ENCODE measurements at places on chromosomes 5 and 9.
A peak's percentile ranks its signal among the peaks of the same experiment; 100 is the strongest.

DNA sequence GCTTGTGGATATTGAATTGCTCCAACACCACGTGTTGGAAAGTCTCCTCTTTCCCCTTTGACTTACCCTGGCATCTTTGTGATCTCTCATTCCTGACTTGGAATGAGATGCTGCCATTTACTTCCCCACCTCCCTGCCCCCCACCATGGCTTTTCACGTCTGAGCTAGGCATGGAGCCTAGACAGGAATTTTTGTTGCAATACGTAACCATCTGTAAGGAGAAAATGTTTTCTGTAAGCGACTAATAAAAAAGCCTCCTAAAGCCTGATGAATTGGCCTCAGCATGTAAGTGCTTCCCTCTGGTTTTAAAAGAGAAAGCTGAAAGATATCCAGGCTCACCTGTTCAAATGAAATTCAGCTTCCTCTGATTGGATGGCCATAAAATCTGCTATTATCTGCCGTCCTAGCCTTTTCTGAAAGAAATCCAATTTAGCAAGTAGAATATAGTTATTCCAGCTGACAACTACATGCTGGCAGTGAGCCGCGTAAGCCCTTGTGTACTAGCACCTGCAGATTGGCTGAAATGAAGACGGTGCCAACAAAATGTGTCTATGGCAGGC lies 200.1 kb downstream of the NSG2 start:
- no peak for DNase-seq

GRCh38 chr5:164560216-164560615 lies 1054.8 kb downstream of the MAT2B start:
- no peak for DNase-seq

DNA sequence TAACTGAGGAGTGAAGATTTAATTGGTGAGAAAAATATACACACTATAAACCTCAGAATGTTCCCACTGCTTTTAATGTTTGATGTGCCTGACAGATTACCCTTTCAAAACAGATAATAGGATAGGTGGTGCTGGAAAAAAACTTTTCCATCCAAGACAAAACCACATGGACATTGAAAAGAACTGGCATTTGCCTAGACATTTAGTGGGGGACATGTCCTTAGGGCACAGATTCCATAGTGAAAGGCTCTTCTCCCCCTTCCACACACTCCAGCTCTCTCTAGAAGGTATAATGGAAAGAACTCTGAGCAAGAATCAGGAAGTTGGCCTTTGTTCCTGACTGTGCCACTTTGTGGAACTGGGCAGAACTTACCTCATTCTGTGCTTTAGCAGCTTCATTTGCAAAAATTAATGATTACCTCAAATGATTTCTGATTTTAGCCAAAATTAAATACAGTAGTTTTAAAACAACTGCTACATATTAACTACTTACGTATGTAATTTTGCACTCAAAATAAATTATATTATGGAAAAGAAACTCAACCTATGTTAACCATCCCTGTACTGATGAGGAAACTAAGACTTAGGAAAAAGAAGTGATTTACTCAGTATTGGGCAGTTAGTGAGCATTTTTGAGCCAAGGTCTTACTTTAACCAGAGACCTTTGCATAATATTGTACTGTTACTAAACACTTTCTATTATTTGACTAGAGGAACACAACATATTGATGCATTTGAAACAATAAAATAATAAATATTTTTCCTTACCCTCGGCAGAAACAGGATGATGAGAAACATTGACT lies 43.3 kb downstream of the TMC1 start:
- no peak for DNase-seq

DNA sequence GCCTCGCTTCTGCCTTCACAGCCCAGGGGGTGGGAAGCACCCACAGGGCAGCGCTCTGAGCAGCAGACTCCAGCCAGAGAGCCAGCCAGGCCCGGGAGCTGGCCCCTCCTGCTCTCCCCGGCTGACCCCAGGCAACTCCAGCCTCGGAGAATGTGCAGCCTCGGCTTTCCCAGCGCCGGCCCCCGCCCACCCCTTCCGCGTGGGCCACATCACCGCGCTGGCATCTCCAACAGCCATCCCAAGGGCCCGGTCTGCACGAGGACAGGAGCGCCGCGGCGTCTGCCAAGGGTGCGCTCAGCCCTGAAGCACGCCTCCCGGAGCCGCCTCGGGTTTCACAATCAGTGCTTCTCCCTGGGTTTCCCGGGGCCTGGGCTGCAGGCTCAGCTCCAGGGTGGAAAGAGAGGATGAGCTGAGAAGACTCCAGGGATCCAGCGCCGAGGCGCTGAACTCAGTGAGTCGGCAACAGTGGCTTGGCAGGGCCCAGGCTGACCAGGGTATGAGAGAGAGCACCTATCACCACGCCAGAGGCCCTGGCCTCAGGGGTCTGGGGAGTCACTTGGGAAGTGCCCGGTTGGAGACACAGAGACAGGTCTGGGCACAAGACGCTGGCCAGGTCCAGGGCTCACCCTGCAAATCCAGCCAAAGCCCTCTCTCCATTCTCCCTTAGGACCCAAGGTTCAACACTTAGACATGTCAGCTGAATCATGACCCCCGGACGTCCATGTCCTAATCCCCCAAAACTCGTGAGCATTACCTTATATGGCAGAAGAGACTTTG lies 79.6 kb downstream of the ADAMTS2 start:
- no peak for DNase-seq

DNA sequence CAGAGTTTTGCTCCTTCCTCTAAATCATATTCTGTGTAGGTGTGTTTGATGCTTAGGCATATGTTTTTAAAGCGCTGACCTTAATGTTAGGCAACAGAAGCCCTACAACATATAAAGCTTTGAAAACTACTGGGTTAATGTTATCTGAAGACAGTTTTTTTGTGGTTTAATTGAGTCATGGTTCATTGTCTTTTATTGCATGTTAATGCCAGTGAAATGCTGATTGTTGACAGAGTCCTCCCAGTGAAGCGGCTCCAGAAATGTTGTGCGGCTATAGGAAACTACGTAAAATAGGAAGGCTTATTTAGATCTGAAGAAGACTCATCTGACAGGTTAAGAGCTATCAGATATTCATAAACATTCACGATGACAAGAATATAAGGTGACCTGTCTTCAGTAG lies 424.6 kb downstream of the CCDC171 start:
- no peak for DNase-seq

DNA sequence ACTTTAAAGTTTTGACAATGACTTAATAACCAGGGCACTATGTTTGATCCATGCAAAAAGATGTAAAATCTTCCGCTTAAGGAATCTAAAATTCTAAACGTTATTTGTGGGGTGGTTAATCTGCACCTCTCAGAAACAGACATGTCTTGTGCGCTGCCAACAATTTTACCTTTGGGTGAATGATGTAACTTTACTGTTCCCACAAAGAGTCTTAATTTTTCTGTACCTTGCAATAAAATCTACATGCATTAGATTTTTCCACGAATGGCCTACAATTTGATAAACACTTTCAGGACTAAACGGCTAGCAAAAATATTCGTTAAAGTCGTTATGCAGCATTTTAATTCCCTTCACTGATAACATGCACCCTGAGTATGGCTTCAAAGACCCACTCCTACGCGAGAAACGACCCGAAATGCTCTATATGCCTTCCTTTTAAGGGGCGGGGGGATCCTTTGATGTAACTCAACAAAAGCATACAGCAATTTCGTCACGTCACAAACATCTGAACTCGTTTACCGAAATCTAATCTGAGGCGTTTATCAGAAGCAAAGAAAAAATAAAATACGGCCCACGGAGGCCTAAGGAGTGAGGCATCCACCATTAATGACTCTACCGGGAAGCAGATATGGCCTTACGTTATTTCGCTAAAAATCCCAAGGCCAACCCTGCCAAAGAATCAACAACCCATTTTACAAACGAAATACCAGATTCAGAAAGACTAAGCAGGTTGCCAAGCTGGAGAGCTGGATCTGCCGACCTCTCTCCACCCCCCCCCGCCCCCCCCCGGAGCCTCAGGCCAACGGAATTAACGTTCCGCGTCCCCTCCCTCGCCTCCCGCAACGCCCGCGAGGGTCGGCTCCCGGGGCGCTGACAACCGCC lies 621 bp downstream of the AK6 start:
- DNase-seq: no peak

DNA sequence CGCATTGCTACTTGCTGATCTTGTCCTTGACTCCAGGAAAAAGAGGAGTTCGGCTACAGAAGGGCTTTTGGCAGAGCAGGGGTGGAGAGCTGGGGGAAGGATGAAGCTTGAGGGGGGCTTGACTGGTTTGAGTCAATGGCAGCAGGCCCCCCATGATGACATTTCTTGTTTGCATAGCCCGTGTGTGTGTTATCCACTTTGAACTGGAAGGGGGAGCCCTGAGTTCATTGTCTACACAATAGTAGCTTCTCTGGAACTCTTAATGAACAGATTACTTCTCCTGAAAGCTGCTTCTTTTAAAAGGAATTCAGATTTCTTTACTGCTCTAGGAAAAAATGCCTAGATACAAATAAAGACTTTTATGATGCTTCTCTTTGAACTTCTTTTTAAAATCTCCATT lies 2.3 kb downstream of the IFNB1 start:
- DNase-seq: no peak

- DNase-seq: no peak
Measured at GRCh38 chr5:59666440-59667068, 227.0 kb downstream of the PDE4D start.

DNA sequence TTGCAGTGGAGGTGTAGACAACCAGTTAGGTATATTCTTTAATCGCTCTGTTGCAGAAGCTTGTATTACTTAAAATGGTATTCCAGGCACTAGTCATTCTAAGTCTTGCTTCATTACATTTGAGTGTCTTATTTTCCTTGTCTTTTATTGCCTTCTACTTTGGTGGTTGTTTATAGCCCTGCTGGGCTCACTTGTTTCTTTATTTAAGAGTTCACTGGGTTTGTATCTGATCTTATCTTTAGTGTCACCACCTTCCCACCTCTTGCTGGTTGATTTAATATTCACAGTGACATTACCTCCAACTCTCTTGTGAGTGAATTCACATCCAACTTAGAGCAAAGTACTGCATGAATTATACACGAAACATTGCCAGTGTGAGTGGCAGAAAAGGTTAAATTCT lies 83.6 kb upstream of the BNC2 start:
- no peak for DNase-seq

DNA sequence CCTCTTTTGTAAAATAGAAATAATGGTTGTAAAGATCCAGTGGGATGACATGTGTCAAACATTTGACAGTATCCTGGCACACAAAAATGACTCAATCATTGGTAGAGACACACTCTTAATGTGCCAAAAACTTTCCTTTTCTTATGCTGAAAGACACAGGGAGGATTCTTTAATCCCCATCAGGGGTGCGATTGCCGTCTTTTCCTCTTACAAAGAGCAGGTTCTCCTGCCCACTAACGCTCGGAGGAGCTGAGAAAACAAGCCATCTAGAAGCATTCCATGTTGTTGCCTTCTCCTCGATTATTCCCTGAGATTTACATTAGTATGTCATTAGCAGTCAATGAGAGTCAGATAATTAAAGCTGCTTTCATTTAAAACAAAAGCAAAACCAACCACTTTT lies 342.6 kb upstream of the CCNH start:
- DNase-seq: no peak

DNA sequence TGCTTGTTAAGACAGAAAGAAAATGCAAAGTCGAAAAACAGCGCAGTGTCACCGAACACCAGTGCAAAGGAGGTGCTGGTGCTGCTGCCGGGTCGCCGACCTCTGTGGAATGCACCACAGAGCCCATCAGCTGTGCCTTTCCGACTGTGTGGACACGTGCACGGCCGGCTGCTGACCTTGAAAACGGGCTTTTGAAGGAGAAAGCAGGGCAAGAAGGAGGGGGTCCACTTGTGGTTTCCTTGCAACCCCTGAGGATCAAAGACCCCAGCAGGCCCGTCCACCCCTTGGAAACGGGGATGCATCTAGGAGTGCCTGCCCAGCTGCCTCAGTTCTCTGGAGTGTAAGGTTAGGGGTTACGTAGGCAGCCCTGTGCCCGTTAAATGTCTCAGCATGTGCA lies 6.2 kb upstream of the OLFM1 start:
- no peak for DNase-seq

- no peak for DNase-seq
Measured at GRCh38 chr5:138141734-138142133, 2.5 kb upstream of the NME5 start.

DNA sequence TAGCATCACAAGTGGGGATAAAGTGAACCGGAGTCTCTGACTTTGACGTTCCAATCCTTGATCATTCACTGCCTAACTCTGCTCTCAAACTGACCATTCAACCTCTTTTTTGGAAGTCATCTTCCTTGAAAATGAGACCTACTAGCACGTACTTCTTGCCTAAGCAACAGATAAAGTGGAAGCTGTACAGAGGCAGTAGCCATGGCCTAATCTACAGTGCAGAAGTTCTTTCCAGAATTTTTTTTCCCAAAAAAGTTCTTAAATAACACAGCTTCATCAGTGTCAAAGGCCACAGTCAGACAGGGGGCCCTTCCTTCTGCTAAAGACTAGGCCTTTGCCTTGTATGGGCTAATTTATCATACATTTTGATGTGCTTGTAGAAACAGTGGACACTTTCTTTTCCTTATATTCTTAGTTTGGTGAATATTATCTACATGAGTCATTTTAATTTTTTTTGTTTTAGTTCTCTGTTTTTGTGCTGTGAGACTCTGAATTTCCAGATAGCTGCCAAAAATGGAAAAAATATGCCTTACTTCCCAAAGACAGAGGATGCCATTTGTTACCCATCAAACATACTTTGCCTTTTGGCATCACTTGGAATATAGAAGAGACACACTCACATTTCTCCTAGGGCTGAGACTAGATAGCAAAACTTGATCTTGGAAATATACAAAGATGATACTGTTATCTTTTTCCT lies 96.3 kb upstream of the VCAN start:
- no peak for DNase-seq

- DNase-seq: peak; percentile 54
Measured at GRCh38 chr5:61245936-61246335, 83.7 kb upstream of the SMIM15 start.

DNA sequence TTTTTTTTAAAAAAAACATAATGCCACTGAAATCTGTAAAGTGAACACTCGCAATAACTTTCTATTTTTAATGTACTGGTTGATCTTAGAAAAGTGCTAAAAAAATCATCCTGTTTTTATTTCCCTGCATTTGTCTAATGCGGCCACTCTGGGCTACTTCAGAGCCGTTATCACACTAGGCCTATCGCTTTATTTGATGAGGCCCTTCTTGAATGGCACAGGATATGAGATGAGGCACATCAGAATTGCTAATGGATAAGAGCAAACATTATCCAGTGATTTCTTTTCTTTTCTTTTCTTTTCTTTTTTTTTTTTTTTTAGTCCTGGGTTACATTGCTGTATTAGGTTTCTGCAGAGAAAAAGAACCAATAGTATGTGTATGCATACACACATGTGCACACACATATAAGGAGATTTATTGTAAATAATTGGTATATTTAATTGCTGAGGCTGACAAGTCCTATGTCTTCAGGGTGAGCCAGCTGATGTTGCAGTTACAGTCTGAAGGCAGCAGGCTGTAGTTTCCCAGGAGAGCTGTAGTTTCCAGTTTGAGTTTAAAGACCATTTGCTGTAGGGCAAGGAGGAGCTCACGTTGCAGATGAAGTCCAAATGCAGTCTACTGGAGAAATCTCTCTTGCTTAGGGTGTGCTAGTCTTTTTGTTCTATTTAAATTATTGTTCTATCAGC lies 391.7 kb downstream of the MED10 start:
- no peak for DNase-seq

GRCh38 chr5:165127941-165128340 lies 1622.5 kb downstream of the MAT2B start:
- no peak for DNase-seq

GRCh38 chr9:105079457-105079856 lies 151.5 kb upstream of the ABCA1 start:
- no peak for DNase-seq

GRCh38 chr5:5182508-5183188 lies 42.5 kb downstream of the ADAMTS16 start:
- DNase-seq: no peak

- DNase-seq: no peak
Measured at GRCh38 chr5:127796211-127796610, 93.0 kb downstream of the CCDC192 start.
